ENCODE measurements at places on chromosomes 7 and 10.

DNA sequence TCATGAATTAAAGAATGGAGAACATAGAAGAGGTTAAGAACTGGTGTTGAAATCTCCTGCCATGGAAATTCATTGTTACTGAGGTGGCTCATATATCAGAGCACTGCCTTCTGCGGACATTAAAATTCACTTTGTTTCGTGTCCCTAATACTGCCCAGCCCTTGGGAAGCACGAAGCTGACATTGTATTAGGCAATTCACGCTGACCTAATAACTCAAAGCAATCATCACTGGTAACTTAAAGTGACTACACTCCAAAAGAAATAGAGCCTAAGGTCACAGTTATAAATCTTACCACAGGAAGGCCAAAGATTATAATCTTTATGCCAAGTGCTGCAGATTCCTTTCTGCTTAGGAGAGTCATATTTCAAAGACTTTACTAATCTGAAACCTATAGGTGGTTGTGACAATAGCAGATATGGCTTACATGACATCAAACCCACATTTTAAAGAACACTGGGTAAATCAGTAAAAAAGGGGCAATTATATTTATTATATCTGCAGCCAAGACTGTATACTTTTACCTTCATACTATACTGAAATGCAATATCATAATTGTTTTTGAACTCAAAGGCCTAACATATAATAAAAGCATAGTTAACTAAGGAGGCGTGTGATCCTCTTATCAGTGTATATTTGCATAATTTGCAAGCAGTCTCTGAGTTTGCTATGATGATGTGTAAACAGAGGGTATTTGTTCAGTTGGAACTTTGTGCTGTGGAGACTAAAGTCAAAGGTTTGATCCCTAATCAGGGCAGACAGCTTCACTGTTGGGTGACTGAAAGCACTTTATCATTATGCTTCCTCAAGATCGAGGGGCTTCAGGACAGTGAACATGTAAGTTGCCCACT, 51.9 kb upstream of the CAPZA2 start:
- DNase-seq, result no peak

GRCh38 chr10:21934307-21934706, 69.2 kb downstream of the DNAJC1 start:
- DNase-seq, result no peak

DNA sequence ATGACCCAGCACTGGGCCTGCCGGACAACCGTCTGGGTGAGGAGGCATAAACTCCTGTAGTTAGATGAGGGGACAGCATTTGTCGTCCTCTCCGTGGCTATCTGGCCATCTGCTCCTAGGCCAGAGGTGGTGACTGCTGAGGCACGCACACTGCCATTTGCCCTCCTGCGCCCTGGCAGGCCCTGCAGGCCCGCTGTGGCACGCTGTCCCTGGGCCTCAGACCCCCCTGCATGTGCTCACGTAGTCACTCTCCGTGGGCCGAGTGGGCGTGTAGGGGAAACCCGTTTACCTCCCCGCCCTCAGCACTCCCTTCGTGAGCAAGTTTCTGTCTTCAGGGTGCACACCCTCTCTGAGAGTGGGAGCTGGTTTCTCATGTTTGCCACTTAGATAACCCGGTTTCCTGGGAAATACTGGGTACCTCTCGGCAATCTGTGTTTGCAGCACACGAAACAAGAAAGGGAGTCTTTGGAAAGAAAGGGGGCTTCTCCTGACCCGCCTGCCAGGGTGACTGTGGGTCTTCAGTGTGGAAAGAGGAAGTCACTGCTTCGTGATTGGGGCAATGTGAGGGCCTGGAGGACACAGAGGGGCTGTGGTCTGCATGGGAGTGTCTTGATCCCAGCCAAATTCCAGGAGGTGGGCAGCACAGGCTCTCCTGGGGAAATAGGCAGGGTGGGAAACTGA, 10.8 kb downstream of the ADAMTS14 start:
- DNase-seq, result no peak

GRCh38 chr7:25347360-25348066, 119.2 kb upstream of the NPVF start:
- DNase-seq, result no peak

- DNase-seq, result no peak
These were observed 22.8 kb downstream of the SGMS1 start for GRCh38 chr10:50600831-50601477.

DNA sequence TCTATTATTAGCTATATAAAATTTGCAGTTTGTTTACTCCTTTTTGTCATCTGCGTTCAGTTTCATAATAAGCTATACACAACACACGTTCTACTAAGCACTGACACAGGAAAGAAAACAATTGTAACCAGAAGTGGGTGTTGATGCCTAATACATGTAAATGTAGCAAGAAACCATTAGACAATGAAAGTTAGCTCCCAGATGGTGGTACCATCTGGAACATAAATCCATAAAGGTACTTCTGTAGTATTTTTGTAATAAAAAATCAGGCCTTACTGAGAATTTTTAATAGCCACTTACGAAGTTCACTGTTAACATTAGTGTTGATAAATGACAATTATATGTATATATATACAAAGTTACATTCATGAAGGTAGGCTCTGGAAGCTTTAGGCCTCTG, 194.7 kb downstream of the KCND2 start:
- no peak for DNase-seq

GRCh38 chr7:91280185-91280584, 16.0 kb downstream of the FZD1 start:
- no peak for DNase-seq

DNA sequence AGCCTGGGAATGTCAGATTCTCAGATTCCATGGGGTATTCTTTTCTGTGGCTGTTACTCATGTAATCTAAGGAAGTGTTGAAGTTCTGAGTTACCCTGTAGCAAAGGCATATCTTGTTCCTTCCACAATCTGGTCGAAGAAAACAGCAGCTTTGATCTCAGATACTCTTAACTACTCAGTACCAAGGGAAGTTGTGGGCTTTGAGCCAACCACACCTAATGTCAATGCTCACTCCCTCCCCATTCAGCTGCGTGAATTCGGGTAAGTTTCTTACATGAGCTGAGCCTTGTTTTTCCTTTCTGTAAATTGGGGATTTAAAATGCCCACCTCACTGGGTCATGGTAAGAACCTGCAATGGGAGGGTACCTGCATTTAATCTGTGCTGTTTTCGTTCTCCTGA, 52.5 kb downstream of the PTPRN2 start:
- DNase-seq, result no peak

DNA sequence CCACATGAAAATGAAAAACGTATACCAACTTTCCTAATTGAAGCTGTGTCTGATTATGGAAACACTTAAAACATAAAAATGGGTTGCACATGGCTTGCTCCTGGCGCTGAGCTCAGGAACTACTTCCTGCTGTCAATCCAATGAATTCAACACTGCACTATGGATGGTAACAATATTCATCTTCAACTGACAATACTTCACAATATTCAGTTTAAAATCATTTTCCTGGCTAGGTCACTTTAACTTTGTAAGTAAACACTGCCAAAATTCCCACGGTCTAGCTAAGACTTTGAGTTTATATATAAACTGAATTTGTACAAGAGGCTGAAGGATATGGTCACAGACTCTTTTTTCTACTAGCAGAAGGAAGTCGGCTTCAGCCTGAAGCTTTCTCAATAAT, 556.9 kb downstream of the TNS3 start:
- DNase-seq, result no peak

GRCh38 chr7:130887182-130887956, 153.4 kb upstream of the KLF14 start:
- DNase-seq, result no peak

GRCh38 chr7:132857703-132858102, 224.2 kb downstream of the CHCHD3 start:
- DNase-seq, result no peak

DNA sequence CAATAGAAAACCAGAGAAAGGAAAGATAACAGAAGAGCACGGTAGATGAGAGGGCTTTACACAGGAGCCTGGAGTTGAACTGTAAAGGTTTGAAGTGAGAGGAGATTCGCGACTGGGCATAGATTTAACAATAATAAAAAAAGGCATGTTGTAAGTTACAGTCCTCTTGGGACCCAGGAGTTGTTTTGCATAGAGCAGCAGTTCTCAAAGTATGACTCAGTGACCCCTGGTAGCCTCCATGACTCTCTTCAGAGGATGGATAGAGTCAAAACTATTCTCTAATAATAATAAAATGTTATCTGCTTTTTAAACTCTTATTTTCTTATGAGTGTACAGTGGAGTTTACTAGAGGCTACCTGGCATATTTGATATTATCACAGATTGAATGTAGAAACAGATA, 262.3 kb downstream of the SORCS3 start:
- no peak for DNase-seq

DNA sequence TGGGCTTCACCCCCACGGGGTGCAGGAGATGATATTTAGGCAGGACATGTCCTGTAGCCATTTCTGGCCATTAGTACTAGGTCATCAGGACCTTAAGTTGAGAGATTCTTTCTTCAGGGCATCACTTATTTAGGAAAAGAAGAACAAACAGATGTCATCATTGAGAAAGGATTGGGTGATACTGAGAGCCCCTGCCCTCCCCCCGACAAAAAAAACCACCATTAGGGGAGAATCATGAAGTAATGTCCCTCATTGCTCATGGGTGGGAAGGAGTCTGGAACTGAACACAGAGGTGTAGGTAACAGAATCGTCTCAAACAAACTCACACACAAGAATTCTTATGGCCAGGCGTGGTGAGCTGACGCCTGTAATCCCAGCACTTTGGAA, 6.4 kb upstream of the ORAI2 start:
- DNase-seq, result no peak

- DNase-seq, result no peak
These were observed 331.1 kb downstream of the CALN1 start for GRCh38 chr7:72080865-72081510.

DNA sequence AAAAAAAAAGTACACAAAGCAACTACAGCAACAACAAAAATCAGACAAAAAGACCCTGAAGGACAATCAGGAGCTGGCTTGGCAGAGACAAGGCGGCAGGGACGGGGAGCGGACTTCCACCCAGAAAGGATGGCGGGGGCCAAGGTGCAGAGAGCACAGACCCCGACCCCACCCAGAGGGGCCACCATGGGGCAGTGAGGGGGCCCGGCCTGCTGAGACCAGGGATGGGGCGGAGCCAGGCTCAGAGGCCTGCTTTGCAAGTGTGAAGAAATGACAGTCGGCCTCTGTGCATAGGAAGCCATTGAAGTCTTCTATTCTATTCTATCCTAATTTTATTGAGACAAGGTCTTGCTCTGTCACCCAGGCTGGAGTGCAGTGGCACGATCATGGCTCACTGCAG, 82.0 kb downstream of the ELFN1 start:
- DNase-seq, result no peak

DNA sequence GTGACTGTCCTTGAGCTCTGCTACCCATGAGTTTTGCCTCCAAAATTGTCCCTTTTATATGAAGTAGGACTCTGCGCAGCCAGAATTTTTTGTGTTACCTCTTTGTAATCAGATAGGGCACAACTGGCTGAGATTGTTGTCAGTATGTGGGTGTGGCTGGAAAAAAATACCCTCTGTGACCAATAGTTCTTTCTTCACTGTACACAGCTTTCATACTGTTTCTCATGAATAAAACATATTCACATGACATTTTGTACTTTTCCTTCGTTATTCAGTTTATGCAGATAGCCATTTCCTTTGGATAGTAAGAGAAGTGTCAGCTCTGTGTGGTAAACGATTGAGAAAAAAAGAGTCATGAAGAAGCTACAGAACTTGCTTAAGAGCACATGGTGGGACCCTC, 49.6 kb upstream of the WNT8B start:
- no peak for DNase-seq
